ENCODE measurements at places on chromosomes 13 and 19.

GRCh38 chr19:56988299-56988698, 131.5 kb upstream of the USP29 start:
- no peak for DNase-seq

GRCh38 chr13:111330066-111330610, 9.7 kb downstream of the TEX29 start:
- no peak for DNase-seq

- no peak for DNase-seq
These were observed 170.6 kb downstream of the KCTD12 start for GRCh38 chr13:76715621-76716020.

DNA sequence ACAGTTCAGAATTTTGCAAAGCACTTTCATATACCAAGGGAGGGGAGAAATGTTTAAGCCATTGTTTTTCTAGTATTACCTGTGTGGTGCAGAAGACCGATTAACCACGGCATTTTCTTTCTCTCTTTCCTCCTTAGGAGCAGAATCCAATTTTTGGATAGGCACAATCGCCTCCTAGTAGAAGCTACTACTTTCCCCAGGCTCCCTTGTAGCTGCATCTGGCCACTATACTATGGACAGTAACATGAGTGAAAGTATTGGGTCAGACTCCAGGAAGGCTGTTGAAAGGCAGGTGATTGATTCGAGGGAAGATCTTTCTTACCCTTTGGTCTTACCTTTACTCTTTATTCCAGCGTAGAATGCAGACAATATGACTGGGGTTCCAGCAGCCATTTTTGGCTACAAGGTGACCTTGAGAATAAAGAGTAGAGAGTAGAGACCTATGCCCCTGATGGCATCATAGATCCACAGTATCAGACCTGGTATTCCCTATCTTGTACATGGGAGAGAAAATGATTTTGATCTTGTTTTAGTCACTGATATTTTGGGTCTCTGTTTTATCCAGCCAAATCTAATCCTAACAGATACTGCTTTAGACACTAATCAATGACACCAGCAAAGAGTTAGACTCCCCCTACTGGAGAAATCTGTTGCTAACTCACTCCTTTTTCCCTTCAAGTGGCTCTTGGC, 77.0 kb downstream of the LRRC63 start:
- DNase-seq, result no peak

- DNase-seq, result no peak
These were observed 3.1 kb downstream of the CCER2 start for GRCh38 chr19:38908911-38909310.

DNA sequence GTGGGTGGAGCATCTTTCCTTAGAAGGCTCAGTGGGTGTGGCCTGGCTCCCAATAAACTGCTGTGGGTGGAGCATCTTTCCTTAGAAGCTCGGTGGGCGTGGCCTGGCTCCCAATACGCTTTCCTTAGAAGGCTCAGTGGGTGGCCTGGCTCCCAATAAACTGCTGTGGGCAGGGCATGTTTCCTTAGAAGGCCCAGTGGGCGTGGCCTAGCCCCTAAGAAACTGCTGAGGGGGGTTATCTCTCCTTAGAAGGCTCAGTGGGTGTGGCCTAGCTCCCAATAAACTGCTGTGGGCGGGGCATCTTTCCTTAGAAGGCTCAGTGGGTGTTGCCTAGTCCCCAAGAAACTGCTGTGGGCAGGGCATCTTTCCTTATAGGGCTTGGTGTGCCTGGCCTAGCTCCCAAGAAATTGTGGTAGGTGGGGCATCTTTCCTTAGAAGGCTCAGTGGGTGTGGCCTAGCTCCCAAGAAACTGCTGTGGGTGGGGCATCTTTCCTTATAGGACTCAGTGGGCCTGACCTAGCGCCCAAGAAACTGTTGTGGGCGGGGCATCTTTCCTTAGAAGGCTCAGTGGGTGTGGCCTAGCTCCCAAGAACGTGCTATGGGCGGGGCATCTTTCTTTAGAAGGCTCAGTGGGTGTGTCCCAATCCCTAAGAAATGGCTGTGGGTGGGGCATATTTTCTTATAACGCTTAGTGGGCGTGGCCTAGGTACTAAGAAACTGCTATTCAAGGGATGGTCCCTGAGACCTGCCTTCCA, 10.3 kb downstream of the HSH2D start:
- DNase-seq, result no peak

DNA sequence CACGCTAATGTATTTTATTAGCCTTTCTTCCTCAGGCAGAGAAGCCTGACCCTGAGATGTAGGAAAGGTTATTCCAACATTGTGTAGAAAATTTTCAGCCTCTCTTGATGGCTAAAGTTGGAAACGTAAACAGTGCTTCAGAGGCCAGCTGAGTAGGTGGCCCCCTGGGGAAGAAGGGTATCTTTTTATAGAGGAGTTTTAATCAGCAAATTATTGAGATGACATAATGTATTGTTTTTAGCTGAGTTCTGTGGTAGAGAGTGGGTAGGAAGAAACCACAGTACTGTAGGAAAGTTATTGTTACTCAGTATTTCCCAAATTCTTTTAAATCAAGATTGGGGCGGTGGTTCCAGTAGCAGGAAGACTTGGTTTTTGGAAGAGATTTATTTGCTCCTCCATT, 268.8 kb downstream of the DLEU7 start:
- no peak for DNase-seq

DNA sequence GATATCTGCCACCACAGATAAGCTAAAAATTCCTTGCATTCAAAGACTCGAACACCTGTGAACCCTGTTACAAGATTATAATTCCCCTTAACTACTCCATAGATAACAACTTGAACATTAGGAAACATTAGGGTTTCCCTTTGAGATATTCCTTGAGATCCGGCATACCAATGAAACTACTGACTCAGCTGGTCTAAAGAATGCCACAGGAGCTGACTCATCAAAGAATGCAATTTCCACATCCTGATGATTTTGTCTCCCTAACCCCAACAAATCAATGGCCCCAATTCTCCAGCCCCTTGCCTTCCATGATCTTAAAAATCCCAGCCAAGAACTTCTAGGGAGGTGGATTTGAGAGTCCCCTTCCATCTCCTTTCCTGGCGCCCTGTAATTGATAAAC, 35.6 kb upstream of the ZNF599 start:
- DNase-seq, result peak; percentile 4

GRCh38 chr19:14563989-14564651, 7.7 kb downstream of the NDUFB7 start:
- DNase-seq, result no peak

DNA sequence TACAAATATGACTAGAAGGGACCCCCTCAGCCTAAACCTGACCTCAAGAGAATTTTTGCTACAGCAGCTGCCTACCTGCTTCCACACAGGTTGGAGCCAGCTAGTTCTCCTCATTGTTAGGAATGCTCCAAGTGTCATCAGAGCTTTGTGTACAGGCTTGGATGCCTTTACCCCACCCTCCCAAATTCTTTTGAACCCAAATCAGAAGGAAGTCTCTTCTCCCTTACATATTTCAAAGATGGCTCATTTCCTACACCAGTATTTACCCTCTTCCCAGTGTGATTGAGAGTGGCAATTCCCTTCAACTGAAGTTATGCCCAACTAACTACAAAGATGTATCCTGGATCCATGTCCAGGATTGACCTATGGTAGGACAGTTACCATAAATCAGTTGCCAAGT, 323.2 kb downstream of the OXGR1 start:
- no peak for DNase-seq

GRCh38 chr13:33508060-33508459, 222.5 kb upstream of the STARD13 start:
- no peak for DNase-seq

DNA sequence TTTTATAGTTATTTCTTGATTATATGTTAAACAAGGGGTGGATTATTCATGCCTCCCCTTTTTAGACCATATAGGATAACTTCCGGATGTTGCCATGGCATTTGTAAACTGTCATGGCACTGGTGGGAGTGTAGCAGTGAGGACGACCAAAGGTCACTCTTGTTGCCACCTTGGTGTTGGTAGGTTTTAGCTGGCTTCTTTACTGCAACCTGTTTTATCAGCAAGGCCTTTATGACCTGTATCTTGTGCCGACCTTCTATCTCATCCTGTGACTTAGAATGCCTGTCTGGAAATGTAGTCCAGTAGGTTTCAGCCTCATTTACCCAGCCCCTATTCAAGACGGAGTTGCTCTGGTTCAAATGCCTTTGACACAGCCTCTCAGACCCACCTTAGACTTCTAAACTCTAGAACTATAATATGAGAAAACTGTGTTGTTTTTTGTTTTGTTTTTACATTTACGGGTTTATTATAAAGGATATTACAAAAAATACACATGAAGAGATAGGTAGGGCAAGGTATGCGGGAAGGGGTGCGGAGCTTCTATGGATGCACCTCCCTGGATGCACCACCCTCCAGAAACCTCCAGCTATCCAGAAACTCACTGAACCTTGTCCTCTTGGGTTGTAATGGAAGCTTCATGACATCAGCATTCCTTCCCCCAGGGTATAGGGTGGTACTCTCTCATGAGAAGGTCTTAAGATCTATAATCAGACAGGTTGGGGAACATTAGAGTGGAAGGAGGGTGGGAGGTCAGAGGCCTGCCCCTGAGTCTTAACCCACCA, 15.8 kb upstream of the SPRYD7 start:
- no peak for DNase-seq

DNA sequence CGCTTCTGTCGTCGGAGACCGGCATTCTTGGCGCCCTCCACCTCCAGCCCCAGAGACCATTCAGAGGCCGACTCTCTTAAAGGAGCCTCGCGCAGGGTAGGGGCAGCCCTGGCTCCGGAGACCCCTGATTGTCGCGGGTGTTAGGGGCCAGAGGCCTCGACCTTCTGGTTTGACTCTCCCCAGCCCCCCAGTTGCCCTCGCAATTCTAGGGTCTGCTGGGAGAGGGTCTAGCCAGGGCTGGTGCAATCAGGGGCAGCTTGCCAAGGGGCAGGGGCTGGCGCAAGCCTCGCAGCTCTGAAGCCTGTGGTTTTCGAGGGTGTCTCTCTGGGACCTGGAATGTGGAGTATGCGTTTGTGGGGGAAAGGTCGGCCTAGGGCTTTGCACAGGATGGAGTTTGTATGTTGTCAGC, 1.6 kb upstream of the SLC7A10 start:
- DNase-seq, result no peak

- DNase-seq, result no peak
These were observed 41.6 kb upstream of the AMER2 start for GRCh38 chr13:25213715-25214114.

DNA sequence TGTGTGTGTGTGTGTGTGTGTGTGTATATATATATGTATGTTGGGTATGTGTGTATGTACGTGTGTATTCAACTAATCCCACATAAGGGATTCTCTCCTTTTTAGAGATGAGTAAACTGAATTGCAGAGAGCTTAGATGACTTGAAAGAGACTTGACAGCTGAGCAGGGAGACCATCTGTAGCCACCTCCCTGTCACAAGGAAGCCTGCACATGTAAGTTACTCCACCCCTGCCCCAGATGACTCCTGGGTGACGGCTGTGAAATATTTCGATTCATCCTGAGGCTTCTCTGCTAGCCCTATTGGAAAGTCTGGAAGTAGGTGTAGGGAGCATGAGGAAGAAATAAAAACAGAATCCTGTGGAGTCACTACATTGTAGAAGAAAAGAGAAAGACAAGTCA, 480.4 kb downstream of the FOXO1 start:
- DNase-seq, result no peak

DNA sequence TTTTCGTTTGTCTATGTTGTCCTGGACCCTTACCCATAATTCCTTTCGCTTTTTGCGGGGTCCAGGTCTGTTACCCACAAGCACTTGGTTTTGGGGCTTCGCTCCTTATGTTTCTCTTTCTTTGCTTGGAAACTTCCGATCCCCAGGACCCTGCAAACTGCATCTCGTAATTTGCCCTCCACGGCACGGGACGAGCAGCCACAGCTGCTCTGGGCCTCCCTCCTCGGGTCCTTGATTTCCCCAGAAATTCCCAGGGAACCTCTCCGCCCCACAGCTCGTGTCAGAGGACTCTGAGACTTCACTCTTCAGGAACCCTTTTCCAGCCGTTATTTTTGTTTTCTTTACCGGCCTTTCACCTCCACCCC, 599 bp downstream of the SNRNP70 start:
- DNase-seq, result no peak

DNA sequence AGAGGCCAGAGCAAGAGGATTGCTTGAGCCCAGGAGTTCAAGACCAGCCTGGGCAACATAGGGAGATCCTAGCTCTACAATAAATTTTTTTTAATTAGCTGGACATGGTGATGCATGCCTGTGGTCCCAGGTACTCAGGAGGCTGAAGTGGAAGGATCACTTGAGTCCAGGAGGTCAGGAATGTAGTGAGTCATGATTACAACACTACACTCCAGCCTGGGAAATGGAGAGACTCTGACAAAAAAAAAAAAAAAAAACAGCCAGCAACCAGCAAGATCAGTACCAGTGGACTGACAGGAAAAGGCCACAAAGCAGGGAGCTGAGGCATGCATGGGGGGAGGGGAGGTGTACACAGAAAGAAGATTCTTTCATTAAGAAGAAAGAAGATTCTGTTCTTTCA, 52.7 kb upstream of the RFXAP start:
- DNase-seq, result no peak

- no peak for DNase-seq
These were observed 25.9 kb downstream of the GRIN2D start for GRCh38 chr19:48419158-48419920.

- no peak for DNase-seq
These were observed 8.8 kb downstream of the INAFM1 start for GRCh38 chr19:47283405-47284059.

GRCh38 chr13:57250472-57250871, 83.5 kb downstream of the PRR20E start:
- DNase-seq, result no peak

- no peak for DNase-seq
These were observed 1206.1 kb downstream of the EFNB2 start for GRCh38 chr13:105329359-105329758.

DNA sequence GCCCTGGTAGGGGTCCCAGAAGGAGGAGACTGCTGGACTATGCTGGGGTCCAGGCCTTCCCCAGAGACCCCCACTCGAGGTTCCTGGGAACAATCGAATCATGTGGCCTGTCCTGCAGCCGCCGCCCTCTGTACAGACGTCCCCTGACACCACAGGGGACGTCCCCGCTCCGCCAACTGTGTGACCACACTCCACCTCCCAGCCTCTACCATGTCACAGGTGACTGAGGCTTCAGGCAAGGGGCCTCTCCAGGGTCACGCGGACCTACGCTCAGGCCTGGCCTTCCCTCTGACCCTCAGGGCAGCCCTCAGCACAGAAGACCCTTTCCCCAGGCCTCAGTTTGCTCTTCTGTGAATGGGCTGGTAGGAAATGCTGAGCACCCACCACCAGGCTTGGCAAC, 13.1 kb upstream of the TMEM161A start:
- no peak for DNase-seq

DNA sequence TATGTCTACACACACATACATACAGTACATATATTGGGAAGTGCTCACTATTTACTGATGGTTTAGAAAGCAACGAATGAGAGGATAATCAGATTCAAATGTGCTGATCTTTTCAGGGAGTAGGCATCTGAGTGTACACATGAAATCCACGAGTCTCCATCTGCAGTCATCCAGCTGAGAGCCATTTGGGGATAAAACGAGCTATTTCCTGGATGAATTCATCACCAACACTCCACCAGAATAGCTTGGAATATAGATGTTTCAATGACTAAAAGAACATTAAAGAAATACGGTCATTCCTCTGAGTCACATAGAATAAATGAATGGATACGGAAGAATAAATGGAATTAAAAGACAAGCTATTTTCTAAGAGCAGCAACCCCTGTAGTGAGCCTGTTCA, 721.6 kb upstream of the ARGLU1 start:
- no peak for DNase-seq

Data from amniotic stem cell (primary cell).